ENCODE measurements at places on chromosomes 3 and 15.
A peak's percentile ranks its signal among the peaks of the same experiment; 100 is the strongest.

DNA sequence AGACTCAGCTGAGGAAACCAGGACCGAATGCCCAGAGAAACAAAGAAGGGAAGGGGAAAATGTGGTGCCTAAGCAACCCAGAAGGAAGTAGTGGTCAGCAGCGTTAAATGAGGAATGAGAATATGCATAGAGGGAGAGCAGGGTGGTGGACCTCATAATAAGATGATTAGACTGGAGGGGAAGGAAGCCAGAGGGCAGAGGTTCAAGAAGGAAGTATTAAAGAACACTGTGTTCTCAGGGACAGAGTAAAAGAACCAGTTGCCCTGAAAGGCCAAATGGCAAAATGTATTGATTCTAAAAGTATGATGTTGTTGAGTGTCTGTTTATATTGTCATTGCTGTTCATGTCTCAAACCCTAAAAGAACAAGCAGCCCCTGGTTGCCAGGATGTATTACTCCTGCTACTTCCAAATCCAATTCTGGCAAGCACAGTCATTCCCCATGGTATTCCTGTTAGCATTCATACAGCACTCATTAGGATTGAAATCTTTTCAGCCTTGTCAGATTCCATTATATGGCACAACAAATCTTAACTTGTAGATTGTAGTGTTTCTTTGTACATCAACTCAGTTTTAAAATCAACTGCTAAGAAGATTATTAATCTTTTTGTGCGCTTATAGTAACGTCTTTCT lies 23.4 kb downstream of the P2RY1 start:
- no peak for DNase-seq

GRCh38 chr3:189638276-189639031 lies 7.3 kb downstream of the TP63 start:
- no peak for DNase-seq

DNA sequence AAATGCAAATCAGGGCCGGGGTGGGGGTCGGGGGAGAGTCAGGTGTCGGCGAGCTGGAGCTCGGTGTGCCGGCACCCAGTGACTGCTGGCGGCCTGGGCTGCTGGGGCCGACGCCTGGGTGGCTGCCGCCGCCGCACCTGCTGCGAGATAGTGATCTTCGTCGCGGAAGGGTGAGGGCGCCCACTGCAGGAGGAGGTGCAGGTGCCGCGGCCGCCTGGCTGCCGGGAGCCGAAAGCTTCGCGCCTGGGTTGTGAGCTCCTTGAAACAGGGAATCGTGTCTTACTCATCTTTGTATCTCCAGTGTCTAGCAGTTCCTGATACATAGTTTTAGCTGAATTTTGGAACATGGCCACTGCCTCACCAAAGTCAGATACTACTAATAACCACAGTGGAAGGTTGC lies 64.0 kb upstream of the CPOX start:
- DNase-seq, result peak; percentile 13

GRCh38 chr15:56042498-56042897 lies 49.1 kb upstream of the NEDD4 start:
- no peak for DNase-seq

- no peak for DNase-seq
Observed at GRCh38 chr15:65873256-65873655, 4.0 kb downstream of the RAB11A start.

DNA sequence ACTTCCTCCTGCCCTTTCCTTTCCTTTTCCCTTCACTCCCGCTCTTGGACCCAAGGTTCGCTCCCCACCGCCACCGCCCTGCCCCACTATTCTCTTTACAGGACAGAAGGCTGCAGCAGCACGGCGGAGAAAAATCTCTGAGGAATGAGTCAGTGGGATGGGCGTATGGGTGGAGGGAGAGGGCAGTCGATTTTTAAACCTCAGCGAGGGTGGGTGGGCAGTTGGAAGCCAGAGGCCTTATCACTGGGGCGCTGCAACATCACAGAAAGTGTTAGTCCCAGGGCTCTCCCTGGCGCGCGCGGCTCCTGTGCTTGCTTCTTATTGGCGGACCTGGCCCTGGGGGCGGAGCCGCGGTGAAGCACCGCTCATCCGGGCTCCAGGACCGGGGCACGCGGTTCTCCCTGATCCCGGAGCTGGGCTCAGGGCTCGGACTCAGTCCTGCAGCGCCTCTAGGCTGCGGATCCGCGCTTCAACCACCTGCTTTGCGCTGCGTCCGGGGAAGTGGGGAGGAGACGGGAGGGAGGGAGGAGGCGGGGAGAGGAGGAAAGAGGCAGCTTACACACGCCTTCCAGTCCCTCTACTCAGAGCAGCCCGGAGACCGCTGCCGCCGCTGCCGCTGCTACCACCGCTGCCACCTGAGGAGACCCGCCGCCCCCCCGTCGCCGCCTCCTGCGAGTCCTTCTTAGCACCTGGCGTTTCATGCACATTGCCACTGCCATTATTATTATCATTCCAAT lies at the start of gene ALCAM:
Gene ALCAM, plus strand, starts transcription at position 584 of the 737 bp plus-strand sequence.
- DNase-seq, result peak; percentile 99
